ENCODE measurements at places on chromosomes 2 and 18.

GRCh38 chr18:12046751-12047335 lies 46.8 kb upstream of the ANKRD62 start:
- no peak for DNase-seq

- DNase-seq, result no peak
Observed at GRCh38 chr18:49020129-49020528, 69.4 kb upstream of the SMAD7 start.

DNA sequence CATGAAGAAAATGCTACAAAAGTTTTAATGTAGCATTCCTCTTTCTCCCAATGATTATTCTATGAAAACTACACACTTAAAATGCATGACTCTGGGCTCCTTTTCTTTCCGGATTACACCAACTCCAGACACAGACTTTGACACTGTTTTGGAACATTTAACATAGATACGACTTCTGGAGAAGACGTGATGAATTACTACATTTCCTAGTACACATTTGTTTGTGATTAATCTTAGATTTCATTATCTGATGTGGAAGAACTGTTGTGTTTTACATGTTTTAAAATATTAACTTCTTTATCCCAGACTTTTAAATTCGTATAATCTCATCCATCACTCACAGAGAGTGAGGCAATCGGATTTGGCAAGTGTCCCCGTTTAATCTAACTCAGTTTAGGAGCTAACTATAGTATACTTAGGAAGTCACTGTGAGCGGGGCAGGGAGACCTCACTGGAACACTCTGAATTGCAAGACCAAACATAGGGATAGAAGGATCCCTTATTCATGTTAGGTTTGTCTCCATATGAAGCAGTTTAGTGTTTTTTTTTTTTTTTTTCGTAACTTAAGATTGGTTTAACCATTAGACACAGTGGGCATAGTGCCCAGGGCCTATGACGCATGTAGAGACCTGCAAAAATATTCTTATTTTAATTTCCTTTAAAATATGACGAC lies 66.7 kb downstream of the PDE1A start:
- DNase-seq, result peak; percentile 78

- no peak for DNase-seq
Observed at GRCh38 chr18:72637299-72637698, 93.2 kb upstream of the CBLN2 start.

DNA sequence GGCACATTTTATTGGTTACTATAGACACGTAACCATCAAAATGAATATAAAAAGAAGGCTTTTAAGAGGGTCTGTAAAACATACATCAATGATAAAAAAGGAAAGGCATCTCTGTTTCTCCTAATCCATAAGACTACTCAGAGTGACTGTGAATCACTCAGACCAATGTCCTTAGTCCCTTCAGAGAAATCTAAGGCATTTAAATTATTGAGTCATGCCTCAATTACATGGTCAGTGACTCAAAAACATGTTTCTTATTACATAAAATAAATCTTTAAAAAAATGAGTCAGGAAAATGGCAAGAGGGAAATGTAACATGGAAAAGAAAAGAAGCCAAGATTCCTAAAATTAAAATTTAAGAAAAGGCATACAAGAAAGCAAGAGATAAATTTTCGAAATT lies 146.6 kb downstream of the ERBB4 start:
- DNase-seq, result no peak

GRCh38 chr2:151878655-151879563 lies 50.7 kb upstream of the ARL5A start:
- no peak for DNase-seq

DNA sequence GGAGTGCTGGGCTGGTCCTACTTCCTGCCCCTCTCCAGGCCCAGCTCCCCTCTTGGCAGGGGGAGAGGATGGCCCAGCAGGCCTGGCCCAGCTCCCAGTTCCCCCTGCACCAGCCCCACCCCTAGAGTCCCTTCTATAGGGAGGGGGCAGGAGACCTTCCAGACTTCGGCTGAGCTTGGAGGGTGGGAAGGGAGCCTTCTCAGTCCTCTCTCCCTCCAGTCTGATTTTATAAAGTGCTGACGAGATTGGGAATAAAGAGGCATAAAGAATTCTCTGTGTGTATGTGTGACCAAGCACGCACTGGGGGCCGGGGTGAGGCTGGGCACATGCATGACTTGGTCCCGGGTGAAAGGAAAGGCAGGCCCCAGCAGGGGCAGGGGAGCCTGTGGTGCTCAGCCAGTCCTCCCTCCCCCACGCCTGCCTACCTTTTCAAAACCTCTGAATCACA lies 5.1 kb downstream of the CHPF start:
- DNase-seq, result no peak

- no peak for DNase-seq
Observed at GRCh38 chr2:238597638-238598528, 171.2 kb downstream of the ASB1 start.

- DNase-seq, result no peak
Observed at GRCh38 chr2:205292665-205293295, 389.5 kb upstream of the NRP2 start.

DNA sequence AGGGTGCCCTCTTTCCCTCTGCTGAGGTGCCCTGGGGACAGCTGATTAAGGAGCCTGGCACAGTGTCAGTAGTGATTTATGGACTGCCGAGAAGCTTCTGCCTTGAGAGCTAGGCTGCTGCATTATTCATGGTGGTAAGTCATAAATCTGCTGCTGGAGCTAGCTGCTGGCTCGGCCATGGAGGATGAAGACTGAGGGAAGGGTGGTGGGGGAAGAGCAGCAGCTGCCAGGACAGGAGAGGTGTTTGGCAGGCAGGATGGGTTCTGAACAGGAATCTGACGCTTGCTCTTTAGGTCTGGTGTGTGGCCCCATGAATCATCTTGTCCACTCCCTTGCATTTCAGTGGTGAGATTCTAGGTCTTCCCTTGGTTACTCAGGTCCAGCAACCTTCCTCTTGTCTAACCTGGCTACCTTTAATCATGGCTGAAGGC lies 296.3 kb downstream of the DYSF start:
- no peak for DNase-seq

GRCh38 chr2:100008956-100009355 lies 133.4 kb downstream of the AFF3 start:
- DNase-seq, result no peak

DNA sequence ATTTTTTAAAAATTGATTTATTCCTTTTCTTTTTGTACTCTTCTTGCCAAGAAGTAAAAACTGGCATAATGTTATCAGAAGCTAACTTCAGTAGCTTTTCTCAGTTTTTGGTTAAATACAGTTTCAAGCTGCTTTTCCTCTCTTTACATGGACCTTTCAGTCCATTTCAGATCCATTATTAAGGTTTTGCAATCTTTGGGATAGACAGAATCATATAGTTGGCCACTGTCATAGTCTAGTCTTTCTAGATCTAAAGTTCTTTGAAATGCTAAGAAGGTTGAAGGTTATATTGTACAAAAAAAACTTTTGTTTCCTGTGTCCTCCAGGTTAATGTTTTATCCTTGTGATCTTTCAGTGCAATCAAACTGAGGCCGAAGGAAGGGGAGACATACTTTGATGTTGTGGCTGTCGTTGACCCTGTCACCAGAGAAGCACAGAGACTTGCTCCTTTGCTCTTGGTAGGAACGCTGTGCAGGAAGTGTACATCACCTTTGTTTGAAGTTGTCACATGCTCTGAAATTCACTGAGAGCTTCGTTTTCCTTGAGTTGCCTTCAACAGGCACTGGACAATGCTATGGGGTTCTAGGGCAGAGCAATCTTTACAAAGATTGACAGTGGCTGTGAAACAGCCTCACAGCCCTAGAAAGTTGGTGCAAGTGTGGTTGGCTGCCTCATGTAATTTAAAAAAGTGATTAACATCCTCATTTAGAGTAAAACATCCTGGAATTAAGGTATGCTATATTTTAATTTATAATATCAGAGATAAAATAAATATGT lies 79.1 kb downstream of the UGGT1 start:
- no peak for DNase-seq

- no peak for DNase-seq
Observed at GRCh38 chr2:190726255-190726654, 77.4 kb downstream of the NAB1 start.

DNA sequence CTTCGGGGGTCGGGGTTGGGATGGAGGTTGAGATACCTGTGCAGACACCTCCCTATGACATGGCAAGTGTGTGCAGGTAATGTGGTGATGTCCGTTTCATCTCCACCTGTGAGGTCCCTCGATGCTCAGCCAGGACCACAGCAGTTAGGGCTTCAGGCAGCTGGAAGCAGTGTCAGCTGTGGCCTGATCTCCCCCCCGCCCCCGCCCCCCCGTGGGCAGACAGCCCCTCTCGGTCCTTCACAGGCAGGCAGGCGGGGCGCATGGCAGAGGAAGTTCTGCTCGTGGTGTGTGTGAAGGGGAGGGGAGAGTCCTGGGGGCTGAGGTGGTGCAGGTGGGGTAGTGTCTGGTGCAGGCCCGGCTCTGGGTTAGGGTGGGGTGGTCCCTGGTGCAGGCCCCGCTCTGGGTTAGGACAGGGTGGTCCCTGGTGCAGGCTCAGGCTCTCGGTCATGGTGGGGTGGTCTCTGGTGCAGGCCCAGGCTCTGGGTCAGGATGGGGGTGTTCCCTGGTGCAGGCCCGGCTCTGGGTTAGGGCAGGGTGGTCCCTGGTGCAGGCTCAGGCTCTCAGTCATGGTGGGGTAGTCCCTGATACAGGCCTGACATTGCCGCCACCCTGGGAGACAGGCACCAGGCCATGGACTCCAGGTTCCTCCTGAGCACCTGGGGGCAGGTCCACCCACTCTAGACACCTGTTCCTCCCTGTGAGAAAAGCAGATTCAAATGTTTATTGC lies 94.3 kb downstream of the NFATC1 start:
- DNase-seq, result peak; percentile 72

- no peak for DNase-seq
Observed at GRCh38 chr2:187207126-187207525, 240.9 kb downstream of the CALCRL start.

DNA sequence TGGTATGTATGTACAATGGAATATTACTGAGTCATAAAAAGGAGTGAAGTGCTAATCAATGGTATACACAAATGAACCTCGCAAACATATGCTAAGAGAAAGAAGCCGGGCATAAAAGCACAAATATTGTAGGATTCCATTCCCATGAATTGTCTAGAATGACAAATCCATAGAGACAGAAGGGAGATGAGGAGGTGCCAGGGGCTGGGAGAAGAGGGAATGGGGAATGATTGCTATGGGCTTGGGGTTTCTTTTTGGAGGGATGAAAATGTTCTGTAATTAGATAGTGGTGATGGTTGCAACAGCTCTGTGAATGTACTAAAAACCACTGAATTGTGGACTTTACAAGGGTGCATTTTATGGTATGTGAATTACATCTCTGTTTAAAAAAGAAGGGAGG lies 73.5 kb downstream of the GLI2 start:
- DNase-seq, result no peak

DNA sequence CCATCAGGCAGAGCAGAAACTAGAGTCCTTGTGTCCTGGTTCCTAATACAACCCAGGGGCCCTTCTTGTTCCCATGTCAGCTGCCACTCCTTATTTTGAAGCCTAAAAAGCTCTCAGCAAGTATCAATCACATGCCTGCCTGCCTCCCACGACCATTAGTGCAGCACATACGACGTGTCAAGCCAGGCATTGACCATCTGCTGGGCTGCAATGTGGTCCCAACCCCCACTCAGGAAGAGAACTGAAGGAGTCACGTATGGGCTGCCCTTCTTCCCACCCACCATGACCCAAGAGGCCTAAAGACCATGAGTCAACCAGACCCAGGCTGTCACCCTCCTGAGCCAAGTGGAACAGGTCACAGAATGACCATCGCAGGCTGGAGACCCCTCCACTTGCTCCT lies 98.8 kb downstream of the KLHL29 start:
- DNase-seq, result no peak

- DNase-seq, result no peak
Observed at GRCh38 chr18:59021500-59021899, 118.2 kb upstream of the SEC11C start.

- no peak for DNase-seq
Observed at GRCh38 chr2:219207884-219208740, 1.5 kb downstream of the ZFAND2B start.

GRCh38 chr2:192000196-192000980 lies 153.5 kb upstream of the CAVIN2 start:
- DNase-seq, result no peak

GRCh38 chr2:231531883-231532755 lies 1.9 kb upstream of the NMUR1 start:
- DNase-seq, result peak; percentile 32

DNA sequence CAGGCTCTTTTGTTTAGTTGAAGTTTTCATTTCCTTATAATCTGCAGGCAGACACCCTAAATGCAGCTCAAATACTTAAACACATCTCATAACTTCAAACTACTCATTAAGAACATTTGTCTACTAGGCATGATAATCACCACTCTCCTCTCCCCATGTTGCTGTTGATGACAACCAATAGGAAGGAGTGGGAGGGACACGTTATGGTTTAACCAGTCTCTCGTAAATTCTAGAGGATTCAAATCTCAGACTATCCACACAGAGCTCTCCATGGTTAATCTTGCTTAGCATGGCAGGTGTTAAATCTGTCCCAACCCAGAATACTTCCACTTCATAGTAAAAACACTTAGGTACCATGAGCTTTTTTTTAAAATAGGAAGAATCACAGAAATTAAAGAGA lies 127.4 kb upstream of the AQP4 start:
- no peak for DNase-seq
